ENCODE measurements at places on chromosomes 12 and 14.

GRCh38 chr14:79418649-79419415 lies 792.5 kb downstream of the DIO2 start:
- no peak for DNase-seq

DNA sequence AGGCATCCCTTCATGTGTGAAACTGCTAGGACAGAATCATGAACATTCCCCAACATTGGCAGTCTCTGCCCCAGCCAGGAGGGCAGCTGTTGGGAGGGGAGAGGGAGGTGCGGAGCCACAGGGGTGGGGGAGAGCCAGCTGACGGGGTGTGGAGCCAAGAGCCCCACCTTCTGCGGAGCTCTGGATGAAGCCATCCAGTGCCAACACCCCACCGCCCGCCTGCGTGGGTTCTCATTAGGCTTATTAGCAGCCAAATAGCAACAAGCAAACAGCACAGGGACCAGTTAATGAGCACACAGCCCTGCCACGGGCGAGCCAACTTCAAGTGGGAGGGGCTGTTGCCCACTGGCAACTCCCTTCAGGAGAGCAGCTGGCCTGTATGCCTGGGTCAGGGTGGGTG lies 12.1 kb downstream of the LTBP2 start:
- DNase-seq, result no peak

DNA sequence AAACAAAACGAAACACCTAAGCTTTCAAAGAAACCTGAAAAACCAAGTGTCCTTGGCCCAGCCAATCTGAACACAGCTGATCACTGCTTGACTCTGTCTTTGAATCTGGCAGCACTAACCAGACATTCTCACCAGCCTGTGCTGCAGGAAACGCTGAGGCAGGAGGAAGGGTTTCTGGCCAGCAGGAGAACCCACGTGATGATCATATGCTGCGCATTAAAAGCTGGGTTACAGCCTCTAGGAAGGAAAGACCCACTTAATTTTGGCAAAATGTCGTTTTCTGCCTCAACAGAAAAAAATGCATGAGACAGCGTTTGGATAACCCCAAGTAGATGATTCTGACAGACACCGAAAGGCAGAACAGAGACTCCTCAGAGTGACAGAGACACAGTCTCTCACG lies 9.8 kb downstream of the APPL2 start:
- no peak for DNase-seq

DNA sequence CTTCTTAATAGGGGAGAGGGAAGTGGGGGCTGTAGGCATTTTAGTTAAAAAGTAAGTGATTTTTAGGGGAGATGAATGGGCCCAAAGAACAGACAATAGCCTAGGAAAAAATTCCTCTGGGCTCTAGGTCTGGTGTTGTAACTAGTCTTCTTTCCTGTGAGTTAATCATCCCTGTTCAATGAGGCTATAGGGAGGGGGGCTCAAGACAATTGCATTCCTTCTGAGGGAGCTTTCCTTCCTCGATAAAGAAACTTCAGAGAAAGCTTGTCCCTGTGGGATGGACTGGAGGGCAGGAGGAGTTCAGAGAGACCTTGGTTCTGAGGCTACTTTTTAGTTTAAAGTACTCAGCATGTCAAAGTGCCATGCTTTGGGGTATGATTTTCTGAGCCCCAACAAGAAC lies 127.2 kb downstream of the BBS10 start:
- DNase-seq, result no peak

- no peak for DNase-seq
Observed at GRCh38 chr12:101759396-101760047, 20.3 kb upstream of the SYCP3 start.

GRCh38 chr12:91091916-91092715 lies 19.2 kb downstream of the LUM start:
- no peak for DNase-seq

DNA sequence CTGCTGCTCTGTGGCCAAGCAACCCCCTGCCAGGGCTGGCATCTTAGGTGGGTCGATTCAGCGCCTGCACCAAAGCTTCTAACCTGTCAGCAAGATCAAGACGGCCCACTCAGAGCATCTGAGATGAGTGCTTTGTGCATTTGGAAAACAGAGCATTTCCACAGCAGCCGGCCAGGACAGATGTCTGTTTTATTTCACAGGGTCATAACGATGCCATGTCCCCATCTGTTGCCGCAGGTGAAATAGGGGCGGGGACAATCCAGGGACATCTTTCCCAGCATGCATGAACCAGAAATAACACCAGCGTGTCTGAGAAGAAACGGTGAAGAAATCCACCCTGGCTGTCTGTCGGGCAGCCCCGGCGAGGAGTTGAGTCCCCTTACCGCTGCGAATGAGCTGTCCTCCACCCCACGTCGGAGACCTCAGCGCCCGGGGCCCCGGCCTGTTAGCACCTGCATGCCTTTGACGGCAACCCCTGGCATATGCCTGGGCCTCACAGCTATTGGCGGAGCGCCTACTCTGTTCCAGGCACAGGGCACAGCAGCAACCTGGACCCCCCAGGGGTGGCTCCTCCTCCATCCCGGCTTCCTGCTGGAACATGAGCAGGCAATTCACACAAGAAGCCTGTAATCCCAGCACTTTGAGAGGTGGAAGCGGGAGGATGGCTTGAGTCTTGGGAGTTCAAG lies 30.6 kb upstream of the ULK1 start:
- no peak for DNase-seq

- no peak for DNase-seq
Observed at GRCh38 chr12:25906651-25907340, 51.7 kb upstream of the RASSF8 start.

DNA sequence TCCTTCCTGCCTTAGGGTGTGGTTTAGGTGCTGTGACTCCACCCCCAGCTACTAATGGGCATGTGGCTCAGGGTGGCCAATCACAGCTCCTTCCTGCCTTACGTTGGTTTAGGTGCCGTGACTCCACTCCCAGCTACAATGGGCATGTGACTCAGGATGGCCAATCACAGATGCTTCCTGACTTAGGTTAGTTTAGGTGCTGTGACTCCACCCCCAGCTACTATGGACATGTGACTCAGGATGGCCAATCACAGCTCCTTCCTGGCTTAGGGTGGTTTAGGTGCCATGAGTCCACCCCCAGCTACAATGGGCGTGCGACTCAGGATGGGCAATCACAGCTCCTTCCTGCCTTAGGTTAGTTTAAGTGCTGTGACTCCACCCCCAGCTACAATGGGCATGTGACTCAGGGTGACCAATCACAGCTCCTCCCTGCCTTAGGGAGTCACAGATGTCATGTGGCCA lies 163.9 kb downstream of the TBX5 start:
- DNase-seq, result no peak

DNA sequence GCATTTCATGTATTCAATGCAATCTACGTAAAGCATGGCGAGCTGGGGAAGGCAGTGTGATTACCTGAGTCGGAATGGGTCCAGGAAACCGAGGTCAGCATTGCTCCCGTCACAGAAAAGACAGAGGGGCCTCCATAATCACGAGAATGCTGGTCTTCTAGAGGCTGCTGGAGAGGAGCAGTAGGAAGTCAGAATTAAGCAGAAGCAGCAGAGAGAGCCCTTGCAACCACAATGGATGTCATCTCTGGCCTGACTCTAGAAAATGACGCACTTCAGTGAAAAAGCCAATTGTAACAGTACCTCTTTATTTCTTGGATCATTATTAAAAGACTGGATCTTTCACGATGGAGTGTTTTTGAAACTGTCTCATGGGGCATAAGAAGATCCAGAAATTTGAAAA lies 69.5 kb upstream of the FOXN3 start:
- no peak for DNase-seq

DNA sequence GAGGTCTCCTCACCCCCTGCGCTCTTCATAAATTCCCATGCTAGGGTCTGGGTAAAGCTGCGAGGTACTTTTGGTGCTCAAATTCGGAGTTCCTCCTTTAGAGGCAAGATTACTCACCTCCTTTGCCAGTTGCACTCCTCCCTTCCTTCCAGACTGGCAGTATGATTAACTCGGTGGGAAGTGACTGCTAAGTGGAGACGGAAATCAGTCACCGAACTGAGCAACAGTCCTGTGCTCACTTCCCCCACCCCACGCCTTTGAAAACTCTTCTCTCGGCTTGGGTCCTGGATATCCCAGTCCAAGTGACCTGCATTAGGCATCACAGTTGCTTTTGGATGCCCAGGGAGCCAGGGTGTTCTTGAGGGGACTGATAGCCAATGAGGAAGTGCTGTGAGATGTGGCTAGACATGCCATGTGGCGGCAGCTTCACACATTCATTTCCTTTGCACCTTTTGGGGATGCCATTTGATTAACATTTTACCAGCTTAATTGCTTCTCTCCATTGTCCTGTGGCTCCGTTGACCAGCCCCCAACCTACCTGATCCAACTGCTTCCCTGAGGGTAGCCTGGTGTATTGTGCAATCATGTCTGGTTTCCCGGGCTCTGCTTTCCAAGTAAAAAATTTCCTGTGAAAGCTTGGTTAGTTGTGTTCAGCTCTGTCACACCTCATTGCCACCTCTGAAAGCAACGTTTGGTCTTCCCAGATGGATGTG lies 840 bp downstream of the PNP start:
- DNase-seq, result peak; percentile 16

- DNase-seq, result no peak
Observed at GRCh38 chr12:97466000-97466399, 3.4 kb downstream of the RMST start.

DNA sequence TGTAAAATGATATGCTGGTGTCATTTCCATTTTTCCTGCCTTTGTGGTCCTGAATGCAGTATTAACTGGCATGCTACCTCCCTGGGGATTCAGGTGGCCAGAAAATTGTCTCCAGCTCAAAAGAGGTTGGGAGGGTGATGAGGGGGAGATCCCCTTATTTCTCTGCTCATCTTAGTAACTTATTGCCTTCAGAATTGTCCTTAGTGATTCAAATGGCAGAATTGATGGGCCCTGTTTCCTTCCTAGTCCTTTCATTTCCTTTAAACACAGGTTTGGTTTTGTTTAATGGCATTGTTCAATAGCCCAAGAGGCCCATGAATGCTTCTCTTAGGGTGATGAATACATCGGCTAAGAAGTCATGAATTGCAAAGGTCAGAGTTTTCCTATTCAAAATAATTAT lies 207.0 kb downstream of the SLC41A2 start:
- no peak for DNase-seq

- DNase-seq, result no peak
Observed at GRCh38 chr12:46260124-46260912, 8.5 kb downstream of the SLC38A1 start.
